ENCODE measurements at places on chromosomes 7 and 10.

DNA sequence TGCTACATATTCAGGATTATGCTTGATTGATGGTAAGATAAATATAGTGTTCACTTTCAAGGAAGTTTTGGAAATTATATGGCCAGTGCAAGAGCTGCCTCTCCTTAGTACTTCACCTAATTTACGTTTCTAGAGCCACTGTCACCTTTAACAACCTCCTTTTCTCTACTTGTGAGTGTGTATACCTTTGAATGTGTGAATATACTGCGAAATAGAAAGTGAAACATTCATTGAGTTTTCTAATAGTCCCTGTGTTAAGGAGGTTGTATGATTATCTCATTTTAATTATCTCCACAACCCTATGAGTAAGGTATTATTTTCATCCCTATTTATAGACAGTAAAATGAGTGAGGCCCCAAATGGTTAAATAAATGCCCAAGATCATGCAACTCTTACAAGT, 1050.5 kb downstream of the XPNPEP1 start:
- no peak for DNase-seq

- no peak for DNase-seq
These were observed 300.0 kb upstream of the C7orf33 start for GRCh38 chr7:148290538-148290937.

- no peak for DNase-seq
These were observed 130.3 kb downstream of the HECW1 start for GRCh38 chr7:43242628-43243255.

GRCh38 chr10:11149807-11150141, 132.1 kb downstream of the CELF2 start:
- no peak for DNase-seq

DNA sequence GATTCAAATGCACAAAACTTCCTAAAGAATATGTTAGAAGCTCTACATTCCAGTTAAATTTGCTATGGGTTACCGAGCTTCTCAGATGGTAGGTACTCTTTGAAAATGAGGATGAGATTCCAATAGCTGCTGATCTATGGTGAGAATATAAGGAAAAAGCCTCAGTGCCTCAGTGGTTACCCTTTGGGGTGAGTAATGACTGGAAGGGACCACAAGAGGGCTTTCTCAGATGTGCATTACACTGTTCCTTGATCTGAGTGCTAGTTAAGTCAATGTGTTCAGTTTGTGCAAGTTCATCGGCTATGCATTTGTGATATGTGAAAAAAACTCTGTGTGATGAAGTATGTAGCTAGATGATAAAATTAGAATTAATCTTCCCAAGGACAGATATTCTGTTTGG, 3.5 kb downstream of the NRCAM start:
- no peak for DNase-seq

- DNase-seq: no peak
These were observed 805.7 kb upstream of the GHITM start for GRCh38 chr10:83333566-83333965.

- DNase-seq: no peak
These were observed 124.7 kb upstream of the CTBP2 start for GRCh38 chr10:125284875-125285597.

- no peak for DNase-seq
These were observed 61.7 kb downstream of the PRF1 start for GRCh38 chr10:70540789-70541360.

Measured in CD4-positive, alpha-beta T cell (primary cell).